ENCODE measurements at places on chromosomes 1 and 21.

DNA sequence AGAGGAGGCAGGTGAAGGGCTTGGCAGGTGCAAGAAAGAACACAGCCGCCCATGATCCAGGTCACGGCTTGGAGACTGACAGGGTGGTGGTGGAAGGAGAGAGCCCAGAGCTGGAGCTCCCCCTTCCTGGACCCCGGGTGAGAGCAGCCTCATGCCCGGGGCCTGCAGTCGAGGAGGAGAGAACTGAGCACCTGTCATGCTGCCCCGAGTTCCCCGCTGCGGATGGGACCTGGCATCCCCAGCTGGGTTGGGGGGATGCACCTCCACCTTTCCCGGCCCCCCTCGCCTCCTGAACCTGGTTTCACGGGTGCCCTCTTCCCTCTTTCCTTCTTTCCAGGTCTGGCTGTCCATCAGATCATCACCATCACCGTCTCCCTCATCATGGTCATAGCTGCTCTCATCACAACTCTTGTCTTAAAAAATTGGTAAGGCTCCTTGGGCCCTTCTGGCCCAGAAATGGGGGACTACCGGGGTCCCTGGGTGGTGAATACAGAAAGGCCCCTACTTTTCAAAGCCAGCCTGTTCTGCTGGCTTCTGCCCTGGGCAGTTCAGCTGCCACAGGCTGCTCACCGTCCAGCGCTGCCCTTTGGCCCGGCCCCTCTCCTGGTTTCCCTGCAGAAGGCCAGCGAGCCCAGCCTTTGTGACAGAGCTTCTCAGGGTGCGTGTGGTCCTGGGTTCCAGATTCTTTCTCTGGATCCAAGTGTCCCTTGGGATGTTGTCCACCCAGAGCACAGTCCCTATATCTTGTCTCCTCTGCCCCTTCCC is 115.3 kb downstream of the AJAP1 start:
- DNase-seq: no peak

DNA sequence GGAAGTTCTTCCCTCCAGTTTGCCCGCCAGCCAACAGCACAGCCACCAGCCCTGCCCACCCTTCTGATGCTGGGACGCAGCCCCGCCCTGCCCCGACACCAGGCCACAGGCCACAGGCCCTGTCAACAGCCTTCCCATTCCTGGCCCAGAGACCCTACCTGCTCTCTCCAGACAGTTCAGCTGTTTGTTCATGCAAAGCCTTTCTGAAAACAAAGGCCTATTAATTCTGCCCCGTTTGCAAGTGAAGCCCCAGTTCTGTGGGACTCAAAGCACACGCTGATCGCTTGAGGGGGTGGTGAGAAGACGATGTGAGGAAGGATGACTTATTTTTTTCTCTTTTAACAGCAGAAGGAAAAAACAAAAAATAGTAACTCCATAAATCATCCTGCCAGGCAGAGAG is 55.4 kb upstream of the KIF26B start:
- DNase-seq: no peak

DNA sequence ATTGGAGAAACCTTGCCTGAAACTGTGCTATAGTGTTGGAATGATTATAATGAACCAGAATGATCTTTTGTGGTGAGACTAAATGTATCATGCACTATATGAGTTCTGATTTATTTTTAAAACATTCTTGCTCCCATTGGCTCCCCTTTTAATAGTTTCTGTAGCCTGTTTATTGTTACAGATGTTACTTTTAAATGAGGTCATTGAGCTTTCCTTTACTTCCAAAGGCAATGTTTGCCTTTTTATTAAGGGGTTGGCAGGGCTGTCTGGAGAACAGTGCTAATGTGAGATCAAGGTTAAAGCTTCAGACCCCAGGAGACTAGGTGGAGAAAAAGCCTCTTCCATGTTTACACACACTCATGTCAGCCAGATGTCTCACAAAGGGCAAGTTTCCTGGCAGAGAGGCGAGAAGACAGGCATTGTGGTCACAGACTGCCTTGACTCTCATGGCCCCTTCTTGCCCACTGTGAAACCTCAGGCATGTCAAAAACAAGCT is 120.6 kb upstream of the RAVER2 start:
- DNase-seq: no peak

DNA sequence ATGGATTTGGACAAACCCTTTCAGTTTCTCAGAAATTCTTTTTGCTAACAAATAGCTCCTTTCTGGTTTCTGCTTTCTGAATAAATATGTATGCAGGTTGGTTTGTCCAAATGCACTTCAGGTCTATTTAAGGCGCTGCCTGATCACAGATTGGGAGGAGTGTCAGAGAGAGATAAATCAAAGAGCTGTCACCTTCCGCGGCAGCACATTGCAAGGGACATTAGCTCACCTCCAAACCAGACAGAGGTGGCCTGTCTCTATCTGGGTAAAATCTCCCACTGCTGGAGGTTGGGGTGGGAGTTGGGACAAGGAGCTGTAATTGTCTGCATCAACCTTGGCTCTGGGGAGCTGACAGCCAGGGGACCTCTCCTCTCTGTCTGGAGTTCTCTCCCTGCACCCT is 25.2 kb downstream of the PRAMEF20 start:
- no peak for DNase-seq

DNA sequence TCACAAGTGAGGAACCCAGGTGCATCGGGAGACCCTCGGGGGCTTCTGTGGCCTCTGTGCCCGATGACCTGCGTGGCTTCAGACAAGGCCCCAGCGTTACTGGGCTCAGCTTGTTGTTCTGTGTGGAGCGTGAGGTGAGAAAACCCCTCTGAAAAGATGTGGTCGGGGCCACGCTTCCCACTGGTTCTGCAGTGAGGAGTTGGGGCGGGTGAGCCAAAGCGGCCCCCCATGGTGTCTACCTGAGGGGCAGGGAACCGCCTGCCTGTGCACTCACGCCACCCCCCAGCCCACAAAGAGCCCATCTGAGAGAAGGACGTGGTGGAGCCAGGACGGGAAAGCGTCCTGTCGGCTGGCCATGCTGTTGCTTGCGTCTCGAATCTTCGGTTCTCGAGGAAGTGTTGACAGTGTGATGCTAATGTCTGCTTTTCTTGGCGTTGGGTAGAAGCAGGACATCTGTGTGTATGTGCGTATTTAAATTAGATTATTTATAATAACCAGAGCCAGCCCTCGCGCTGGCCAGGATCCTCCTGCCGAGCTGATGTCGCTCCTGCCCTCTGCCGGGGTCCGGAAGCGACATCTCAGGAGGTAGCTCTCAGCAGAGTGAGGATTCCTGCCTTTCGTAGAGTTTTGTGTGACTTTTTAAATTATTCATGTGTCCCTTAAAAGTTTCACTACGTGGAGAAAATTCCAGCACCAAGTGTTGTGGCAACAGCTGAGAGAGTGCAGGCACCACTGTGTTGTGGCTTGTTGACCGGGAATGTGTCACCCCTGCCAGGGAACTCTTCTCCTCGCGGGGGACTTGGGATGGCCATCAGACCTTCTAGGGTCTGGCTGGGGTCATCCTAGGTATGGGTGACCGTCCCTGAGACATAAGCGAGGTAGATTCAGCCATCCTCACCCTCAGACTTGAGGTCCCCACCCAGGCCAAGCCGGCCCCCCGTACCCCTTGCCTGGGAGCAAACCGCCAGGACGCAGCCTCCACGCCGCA is 15.3 kb downstream of the TMEM201 start:
- no peak for DNase-seq

DNA sequence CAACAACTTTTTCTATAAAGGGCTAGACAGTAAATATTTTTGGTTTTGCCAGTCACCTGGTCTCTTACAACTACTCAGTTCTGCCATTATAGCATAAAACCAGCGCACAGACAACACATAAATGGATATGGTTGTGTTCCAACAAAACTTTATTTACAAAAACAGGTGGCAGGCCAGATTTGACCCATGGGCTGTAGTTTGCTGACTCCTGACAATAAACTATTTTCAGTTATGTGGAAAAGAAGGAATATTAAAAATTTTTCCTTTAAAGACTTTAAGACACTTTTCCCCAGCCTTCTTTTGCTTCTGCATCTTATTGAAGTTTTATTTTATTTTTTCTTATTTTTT is 16.0 kb downstream of the EIF2D start:
- no peak for DNase-seq

GRCh38 chr21:31514598-31514997 is 144.9 kb upstream of the SOD1 start:
- no peak for DNase-seq

DNA sequence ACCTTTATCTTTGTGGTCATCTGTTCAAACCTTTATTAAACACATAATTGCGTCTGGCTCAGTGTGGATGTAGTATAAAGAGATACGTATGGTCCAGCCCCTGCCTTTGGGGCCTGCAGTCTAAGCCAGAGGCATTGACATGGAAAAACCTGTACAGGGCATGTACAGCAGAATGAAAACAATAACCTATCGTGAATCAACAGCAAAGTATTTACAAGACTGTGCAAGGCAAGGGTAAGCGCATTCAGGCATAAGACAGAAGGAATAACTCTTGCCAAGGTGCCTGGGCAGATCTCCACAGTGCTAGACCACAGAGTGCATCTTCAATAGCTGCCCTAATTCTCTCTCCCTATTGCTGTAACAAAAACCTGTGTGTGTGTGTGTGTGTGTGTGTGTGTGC is 35.5 kb downstream of the KIRREL1 start:
- no peak for DNase-seq

DNA sequence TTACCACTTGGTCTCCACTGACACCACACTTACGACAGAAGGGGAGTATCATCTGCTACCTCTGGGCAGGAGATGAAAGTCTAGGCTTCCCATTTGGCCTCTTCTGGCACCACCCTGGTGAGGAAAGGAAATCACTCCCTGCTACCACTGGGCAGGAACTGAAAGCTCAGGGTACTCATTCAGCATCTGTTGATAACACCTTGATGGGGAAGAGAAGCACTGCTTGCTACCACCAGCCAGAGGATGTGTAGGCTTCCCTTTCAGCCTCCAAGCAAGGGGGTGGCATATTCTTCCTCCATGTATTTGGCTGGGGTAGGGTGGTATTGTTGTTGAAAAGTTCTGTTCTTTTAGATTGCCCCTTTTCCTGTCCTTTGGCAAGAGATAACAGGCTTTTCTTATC is 115.0 kb downstream of the ACBD6 start:
- DNase-seq: no peak

GRCh38 chr1:97925151-97925550 is 4.3 kb upstream of the DPYD start:
- no peak for DNase-seq

GRCh38 chr1:160226623-160227022 is 21.4 kb downstream of the PEA15 start:
- DNase-seq: no peak

DNA sequence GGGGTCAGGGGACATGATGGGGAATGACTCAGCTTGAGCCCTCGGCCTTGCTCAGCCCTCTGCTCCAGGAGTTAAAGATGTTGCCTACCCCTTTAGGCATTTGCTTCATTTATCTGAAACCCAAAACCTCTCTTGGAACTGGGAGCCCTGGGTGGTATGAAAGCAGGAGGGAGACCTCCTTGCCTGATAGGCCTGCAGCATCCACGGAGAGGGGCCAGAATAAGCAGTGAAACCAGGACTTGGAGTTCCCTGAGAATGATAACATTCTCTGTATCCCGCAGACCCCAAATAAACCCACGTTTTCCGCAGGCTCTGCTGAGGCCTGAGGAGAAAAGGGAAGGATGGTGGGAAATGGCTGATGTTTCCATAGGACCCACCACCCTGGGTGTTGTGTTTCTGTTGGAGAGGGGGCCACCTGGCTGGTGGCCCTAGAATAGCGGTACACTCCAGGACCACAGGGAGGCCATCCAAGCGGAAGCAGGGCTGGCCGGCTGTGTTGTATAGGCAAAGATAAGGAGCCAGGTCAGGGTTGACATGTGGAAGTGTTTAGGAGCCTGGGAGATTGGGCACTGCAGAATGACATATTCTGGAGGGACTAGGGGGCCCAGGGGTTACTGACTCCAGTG is 77.4 kb downstream of the FOXD2 start:
- DNase-seq: no peak

DNA sequence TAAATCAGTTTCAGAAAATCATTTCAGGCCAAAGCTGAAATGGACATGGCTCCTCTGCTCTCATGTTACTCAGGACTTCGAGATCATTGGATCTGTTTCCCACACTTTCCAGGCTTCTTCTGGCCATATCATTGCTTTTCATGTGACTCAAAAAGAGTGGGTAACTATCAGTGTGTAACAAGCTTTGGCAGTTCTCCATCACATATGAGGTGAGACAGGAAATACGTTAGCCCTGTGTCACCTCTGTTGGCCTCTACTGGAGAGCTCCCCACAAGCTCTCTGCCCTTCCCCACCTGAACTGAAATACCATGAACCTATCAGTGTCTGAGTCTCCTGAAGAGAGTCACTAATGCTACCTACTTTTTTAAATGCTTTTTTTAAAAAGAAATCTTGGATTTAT is 128.2 kb downstream of the LBR start:
- DNase-seq: no peak

Data from activated naive CD4-positive, alpha-beta T cell (primary cell).